ENCODE measurements at places on chromosomes 13 and 19.

DNA sequence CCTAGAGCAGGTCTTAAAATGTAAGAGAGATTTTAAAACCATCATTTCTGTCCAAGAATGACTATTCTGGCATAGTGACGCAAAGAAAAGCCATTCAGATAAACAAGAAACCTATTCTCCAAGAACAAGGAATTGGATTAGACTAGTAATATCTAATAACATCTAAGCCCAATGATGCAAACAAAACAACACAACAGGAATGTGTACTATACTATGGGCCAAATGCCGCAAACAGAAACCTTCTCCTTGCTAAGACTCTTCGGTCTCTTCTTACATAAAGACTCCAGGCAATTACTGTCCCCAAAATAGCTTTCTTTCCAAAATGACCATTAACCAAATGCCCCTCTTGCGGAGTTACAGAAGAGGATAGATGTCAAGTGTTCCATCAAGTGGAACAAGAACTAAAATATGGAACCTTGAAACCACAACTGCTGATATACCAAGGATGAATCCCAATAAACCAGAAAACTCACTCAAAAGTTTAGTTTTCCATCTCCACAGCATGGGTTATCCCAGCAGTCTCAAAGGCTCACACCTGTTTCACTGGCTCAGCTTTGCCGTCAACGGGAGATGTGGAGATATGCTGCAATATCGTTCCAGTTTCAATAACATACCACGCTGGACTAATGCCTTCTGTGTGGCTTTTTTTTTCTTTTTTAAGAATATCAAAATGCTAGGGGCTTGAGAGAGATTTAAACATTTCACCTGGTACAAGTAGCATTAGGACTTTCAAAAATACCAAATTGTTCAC, 76.2 kb downstream of the FOXO1 start:
- no peak for DNase-seq

- no peak for DNase-seq
These were observed 28.8 kb upstream of the RCBTB2 start for GRCh38 chr13:48561466-48562235.

DNA sequence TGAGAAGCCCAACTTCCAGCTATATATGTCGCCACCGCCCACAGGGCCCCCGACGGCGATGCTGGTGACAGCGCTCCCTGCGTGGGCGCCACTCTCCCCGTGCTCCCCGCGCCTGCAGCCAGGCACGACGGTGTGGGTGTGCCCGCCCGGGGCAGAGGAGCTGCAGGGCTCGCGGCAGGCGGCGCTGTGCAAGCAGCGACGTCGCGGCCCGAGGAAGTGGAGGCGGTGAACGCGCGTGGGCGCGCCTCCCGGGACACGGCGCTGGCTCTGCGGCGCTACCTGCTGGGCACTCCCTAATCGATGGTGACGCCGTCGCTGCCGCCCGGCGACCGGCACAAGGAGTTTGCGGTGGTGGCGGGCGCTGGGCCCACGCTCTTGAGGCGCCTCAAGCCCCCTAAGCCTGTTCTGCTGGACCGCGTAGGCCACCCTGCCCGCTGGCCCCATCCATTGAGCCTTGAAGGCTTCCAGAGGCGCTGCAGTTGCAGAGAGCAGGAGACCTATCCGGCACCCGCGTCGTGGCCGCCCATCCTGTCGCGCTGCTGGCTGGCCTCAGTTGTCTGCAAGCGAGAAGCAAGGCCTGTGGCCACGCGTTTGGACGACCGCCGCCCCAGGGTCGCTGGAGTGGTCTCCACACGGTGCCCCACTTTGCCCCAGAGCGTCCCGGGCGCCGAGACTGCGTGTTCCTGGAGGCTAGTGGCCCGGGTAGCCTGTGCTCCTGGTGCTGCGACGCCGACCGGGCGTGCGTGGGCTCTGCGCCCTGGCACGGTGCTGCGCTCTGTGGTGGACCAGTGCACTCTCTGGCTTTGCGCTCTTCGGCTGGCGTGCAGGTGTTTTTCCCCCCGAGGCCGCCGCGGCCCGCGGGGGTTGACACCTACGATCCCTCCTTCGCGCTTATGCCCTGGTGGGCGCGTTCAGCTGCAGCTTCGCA, 23.1 kb downstream of the LRFN3 start:
- peak; percentile 85 for DNase-seq

DNA sequence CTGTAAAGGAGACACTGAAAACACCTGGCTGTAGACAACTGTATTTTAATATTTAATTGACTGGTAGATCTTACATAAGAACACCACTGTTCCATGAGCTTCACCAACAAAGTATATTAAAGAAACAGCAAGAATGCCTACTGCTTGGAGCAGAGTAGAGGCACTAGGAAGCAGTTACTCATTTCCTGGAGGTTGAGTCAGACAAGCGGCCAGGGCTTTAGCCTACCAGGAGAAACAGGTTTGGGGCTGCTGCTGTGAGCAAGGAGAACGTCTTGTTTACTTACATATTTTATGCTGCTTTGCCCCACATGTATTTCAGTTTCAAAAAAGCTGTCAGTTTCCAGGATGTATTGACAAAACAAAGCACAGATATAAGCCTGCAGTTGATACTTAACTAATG, 33.4 kb downstream of the ALG5 start:
- peak; percentile 33 for DNase-seq

DNA sequence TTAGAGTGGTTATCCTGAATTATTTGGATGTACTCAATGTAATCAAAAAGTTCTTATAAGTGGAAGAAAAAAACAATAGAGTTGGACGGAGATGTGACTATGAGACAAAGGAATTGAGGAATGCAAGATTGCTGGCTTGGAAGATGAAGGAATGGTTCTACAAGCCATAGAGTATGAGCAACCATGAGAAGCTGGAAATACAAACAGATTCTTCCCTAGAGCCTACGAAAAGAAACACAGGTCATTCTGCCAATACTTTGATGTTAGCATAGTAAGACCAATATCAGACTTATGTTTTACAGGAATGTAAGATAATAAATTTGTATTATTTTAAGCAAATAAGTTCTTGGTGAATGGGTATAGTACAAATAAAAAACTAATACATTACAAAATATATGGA, 249.2 kb downstream of the DIAPH3 start:
- no peak for DNase-seq

- DNase-seq: no peak
These were observed 354.5 kb upstream of the NBEA start for GRCh38 chr13:34587576-34587975.

DNA sequence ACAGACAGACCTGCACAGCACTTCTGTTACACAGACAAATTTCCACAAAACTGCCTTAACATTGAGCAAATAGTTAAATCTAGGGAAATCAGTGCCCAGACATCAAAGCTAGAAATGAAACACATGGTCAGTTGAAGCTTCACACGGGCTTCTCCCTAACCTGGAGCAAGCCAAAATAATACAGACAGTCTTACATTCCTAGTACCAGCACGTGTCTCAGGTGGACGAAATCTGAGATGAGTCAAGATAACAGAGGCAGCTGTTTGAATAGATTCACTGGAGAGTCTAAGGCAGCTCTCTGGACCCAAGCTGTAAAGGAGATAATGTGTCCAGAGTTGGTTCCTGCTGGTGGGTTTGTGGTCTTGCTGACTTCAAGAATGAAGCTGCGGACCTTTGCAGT, 4.1 kb upstream of the ZNF699 start:
- no peak for DNase-seq

Data from activated CD4-positive, alpha-beta memory T cell treated with anti-CD3 and anti-CD28 coated beads for 36 hours (primary cell).